ENCODE measurements at places on chromosomes 5 and 9. TPM values are rescaled to one million over a fixed set of nuclear protein-coding genes. Genes with fewer than 3 reads are reported as not detected.

Gene SPATA31A3
- total RNA-seq: not detected

Gene UHRF2
- total RNA-seq: 36.1 TPM

Gene TYRP1
- 13.8 TPM for total RNA-seq

Gene DMRT3
- not detected for total RNA-seq

Gene TMEM215
- total RNA-seq: not detected

Gene TRIM36
- 1.8 TPM for total RNA-seq

Gene NME5
- not detected for total RNA-seq

Gene PTGER4
- total RNA-seq: 13.0 TPM

Gene SHISAL2B
- total RNA-seq: not detected

Gene ZSWIM6
- 9.2 TPM for total RNA-seq

Gene SLC6A3
- not detected for total RNA-seq

Gene FOXD4L3
- not detected for total RNA-seq

Gene CSF2
- 5.3 TPM for total RNA-seq

Gene SOHLH1
- not detected for total RNA-seq

Gene PRLR
- 0.22 TPM for total RNA-seq

Gene SETD9
- total RNA-seq: 10.5 TPM

Gene PGM5
- total RNA-seq: 2.0 TPM

Gene MYORG
- 1.4 TPM for total RNA-seq

Gene ARSI
- total RNA-seq: 54.7 TPM

Gene APBA1
- total RNA-seq: 9.2 TPM

Gene CDC25C
- total RNA-seq: 13.3 TPM

Gene FBLL1
- total RNA-seq: 0.29 TPM

Data from placental pericyte (primary cell).